ENCODE measurements at places on chromosomes 2 and 18.

DNA sequence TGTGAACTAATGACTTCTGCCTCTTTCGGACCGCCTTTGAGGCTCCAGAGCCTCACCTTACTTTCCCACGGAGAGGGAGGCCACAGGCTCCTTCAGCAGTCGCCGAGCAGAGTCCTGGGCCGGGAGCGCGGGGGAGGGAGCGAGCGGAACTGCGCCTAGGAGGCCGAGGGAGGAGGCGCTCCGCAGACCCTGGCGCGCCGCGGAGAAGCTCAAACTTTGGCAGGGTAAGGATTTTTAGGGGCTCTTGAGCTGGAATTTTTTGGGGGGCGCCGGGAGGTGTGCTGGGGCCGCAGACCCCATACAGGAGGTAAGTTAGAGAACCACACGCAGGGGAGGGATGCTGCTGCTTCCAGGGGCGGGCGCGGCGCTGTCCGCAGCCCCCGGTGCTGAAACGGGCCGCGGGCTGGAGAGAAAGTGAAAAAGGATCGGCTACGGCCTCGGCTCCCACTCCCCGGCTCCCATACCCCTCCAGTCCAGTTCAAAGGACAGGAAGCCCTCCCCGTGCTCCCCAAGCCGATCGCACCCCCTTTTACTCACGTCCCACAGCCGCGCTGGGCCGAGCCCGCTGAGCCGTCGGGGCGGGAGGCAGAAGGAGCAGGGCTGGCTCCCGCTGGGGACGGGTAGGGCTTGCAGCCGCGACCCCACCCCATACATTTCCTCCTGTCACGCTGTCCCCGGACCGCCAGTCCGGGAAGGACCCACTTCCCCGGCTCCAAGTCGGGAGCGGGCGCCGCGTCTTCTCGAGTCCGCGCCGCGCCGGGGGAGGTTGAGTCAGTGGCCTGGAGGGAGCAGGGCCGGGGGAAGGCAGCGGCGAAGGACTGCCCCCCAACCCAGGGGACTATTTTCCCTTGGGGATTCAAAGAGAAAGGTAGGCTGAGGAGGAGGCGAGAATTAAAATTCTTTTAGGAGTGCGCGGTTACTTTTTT lies at the start of gene CNGA3:
CNGA3 (plus strand) TSS at position 146 of the 926 bp plus-strand sequence. CDS start 23,520 bp downstream, outside the sequence.
- no peak for DNase-seq

- peak; percentile 16 for DNase-seq
These were observed 42.3 kb upstream of the NETO1 start for GRCh38 chr18:72910045-72910444.

DNA sequence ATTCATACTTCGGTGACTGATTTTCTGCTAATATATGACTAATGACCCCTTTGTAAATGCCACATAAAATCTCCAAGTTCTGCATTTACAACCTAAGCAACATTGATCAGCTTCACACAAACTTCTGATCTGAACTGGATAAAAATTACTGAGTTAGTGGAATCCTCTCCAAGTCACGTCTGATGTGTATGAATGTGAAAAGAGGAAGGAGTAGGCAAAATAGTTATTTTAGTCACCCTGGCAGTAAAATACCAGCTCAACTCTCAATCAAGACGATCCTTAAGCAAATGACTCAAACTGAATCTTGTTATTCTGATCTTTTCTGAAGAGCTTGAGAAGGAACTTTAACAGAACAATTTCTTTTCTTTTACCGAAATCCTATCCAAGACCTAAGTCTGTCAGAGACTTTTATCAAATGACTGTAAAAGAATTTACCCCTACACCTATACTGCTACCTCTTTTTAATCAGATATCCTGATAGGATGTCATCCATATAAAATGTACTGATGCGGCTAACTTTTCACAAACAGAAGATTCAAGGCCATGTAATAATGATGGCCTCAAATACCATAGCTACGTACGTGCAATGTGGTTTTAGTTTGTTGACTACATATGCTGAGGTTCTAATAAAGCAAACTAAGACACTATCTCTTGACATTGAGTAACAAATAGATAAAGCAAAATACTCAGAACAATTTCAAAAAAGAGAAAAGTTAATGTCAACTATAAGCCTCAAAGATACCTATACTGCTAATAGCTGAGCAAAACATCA lies 23.7 kb downstream of the CUL3 start:
- no peak for DNase-seq

DNA sequence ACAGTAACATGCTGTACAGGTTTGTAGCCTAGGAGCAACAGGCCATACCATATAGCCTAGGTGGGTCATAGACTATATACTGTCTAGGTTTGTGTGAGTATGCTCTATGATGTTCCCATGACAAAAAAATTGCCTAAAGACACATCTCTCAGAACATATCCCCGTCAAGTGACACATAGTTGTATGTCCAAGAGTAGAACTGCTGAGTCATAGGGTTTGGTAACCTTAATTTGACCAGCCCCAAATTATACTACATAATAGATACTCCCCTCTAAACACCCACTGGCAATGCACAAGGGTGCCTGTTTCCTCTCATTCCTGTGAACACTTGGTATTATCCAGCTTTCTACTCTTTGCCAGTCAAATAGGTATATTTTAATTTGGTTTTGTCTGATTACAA lies 161.6 kb downstream of the LCLAT1 start:
- DNase-seq: peak; percentile 1

- DNase-seq: no peak
These were observed 220.7 kb downstream of the IRS1 start for GRCh38 chr2:226578879-226579278.

DNA sequence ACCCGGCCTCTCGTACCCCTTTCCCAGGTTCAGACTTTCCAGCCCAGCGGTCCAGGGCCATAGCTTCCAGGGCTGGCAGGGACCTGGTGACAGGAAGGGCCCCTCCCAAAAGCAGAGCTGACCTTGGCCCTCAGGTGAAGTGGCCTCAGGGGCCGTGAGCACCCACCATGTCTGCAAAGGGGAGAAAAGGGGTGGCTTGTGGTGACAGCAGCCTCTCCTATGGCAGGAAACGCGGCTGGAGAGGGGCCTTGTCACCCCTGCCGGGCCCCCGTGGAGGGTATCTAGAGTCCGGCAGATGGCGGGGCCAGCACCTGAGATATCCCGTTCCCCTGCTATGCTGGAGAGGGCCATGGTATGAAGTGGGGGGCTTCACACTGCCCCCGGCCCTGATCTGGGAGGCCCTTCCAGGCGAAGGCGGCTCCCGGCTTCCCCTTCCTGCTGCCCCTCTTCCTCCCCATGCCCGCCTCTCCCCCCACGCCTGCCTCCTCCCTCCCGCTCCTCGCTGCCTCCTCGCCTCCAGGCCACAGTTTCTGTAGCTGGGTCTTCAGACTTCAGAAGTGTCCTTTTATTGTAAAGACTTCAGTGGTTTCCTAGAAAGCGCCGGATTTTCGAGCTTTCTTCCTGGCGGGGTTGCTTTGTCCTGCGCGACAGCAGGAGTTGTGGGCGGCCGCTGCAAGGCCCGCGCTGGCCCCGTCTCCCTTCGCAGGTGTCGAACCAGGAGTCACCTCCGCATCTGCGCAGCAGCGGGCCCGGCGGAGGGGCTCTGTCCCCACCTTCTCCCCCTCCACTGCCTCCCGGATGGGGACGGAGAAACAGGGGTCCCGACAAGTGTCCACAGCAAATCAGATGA lies 240.5 kb upstream of the MYT1L start:
- DNase-seq: no peak

DNA sequence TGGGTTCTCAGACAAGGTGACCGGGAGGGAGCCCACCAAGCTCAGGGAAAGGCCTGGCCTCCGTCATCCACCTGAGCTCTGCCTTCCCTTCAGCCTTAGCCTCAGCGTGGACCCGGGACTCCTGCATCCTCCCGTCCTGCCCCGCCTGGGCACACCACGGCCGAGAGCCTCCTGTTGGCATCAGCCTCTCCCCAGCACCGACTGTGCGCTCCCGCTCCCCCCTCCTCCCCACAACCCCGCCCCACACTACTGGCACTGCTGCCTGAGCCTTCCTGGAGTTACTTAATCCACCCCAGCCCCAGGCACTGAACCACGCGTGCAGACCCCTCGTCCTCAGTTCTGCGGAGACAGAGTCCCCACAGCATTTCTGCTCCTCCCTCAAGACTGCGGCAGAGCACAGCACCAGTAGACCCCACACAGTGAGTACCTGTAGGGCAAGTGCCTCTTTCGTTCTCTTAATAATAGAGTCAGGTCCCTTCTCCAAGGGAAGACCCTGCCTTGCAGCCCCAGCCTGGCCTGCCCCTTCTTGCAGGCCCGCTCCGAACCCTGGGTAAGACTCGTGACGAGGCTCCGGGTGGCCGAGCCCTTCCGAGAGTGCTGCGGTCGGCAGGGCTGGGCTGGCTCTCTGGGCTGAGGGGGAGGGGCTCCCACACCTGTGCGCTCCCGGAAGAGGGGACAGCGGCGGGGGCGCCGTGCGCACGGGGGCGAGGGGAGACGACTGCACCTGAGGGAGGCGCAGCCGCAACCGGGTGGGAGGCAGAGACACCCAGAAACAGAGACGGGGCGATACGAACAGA lies at the start of gene AMER3:
AMER3 (plus strand) TSS at position 285 of the 797 bp plus-strand sequence. CDS start 6,533 bp downstream, outside the sequence.
- DNase-seq: no peak

GRCh38 chr2:196208915-196209314 lies 37.5 kb upstream of the STK17B start:
- no peak for DNase-seq

DNA sequence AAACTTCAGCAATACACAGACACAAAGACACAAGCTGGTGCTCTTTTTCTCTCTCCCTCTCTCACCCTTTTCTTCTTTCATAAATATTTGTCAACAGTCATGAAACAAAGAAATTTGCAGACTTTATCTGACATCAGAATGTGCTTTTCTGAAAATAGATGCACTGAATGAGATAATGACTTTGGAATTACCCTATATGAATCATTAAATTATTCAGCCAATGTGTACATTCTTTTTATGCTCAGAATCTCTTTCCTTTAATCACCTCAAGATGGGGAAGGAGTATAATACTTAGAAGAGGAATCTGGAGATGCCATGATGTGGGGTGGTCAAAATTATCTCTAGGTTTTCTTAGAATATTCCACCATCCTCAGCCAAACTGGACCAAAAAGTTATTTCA lies 289.9 kb downstream of the LRRTM1 start:
- no peak for DNase-seq

DNA sequence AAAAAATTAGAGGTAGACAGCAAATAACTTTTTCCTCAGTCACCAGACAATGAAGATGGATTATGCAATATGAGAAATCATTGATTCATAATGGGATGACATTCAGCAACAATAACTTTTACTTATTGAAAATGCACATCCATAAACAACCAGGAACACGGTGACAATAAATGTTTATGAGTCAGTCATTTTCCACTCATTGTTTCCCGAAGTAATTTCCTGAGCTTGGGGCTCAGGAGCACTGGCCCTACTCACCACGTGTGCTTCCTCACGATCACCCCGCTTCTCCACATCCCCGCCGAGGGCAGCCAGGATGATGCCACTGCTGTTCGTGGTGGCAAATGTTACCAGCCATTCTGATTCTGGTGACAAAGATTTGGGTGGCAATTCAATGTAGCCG lies 156.3 kb downstream of the LAMA1 start:
- DNase-seq: no peak

DNA sequence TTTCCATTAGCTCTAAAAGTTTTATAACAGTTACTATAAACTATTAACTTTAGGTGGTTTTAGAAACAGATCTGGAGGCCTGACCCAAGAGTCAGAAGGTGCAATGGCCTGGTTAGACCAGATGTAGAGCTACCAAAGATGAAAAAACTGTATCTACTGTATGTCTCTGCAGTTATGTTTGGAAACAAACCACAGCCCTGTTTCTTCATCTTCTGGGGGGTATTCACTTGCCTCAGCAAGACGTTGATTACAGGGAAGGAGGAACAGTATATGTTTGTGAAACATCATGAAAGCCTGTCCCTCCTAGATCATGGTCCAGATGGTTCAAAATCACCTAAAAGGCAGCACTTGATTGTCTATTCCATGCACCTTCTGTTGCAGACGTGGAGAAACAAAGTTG lies 220.2 kb downstream of the SUCLG1 start:
- DNase-seq: no peak

DNA sequence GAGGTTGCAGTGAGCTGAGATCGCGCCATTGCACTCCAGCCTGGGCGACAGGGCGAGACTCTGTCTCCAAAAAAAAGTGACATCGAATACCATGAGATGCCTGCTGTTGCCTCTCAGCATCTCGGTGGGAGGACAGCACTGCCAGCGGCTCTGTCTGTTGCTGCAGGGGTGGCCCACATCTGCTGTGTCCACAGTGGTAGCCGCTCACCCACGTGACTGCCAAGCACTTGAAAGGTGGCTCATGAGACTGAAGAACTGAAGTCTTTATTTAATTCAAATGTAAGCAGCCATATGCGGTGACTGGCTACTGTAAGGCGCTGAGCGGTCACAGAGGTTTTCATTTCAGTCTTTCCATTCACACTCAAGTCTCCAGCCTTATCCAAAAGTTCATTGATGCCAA lies 25.8 kb downstream of the IMPA2 start:
- no peak for DNase-seq

DNA sequence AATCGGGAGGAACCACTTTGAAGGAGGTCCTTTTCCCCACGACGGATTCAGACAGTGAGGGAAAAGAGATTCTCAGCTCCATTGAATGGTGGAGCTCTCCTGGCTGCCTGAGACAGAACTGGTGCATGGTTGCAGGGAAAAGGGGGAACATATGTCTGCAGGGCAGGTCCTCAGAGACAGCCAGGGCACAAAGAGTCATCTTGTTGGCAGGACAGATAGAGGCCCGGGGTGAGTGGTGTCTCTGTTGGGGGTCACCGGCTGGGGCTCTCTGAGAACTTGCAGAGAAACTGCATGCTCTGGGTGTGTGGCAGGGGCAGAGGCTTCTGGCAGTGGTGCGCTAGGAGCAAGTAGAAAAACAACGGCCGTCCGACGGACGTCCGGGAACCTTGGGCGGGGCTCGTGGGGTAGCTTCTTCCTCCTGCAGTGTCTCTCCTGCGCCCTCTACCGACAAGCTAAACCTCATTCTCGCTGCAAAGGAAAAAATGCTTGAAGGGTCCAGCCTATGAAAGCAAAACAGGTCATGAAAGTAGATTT lies 94.3 kb downstream of the CDCA7 start:
- peak; percentile 91 for DNase-seq

DNA sequence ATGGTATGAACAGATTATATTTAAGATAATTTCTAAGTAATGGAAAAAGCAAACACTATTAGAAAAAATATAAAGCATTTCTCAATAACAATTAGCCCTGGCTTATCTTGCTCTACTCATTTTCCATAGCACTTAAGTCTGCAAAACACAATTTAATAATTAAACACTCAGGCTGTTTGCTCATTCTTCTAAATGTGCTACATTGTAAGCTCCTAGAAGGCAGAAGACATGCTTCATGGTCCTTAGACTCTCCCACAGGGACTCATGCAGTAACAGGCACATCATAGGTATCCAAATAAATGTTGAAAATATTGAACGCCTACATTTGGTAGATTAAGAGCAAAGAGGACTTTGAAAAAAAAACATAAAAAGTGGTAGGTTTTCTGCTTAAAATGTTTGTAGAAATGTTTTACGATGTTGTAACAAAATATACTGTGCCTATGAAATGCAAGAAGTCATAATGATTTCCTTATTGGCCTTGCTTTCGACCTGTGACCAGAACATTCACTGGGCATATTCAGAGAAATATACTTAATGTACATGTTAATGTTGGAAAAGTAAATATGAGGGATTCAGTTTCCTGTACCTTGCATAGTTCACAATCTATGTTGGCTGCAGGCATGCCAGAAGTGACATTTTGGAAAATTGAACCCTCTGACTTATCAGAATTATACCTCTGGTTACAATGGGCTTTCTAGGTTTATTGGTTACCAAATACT lies 27.2 kb downstream of the G6PC2 start:
- no peak for DNase-seq

GRCh38 chr2:203562268-203562667 lies 27.2 kb upstream of the RAPH1 start:
- DNase-seq: no peak

Measured in NCI-H460 (cell line).